Right renal cortex interstitium (tissue), 3 donors: ENCODE measurements at places on chromosomes 4 and X. TPM values are rescaled to one million over a fixed set of nuclear protein-coding genes. Genes with fewer than 3 reads are reported as not detected.

The VCX gene
- not detected for polyA plus RNA-seq

The GASK1B gene
- polyA plus RNA-seq, result 36.8 TPM

GRCh38 chr4:165369522-165369921 lies 9.3 kb upstream of the CPE start:
- DNase-seq, result no peak

The ALAS2 gene
- polyA plus RNA-seq, result 23.3 TPM

The GRID2 gene
- polyA plus RNA-seq, result 7.5 TPM

The TMPRSS11A gene
- not detected for polyA plus RNA-seq

GRCh38 chr4:10192331-10192730 lies 75.7 kb upstream of the WDR1 start:
- DNase-seq, result no peak

The MAMLD1 gene
- polyA plus RNA-seq, result 5.2 TPM

The NDP gene
- 3.6 TPM for polyA plus RNA-seq

DNA sequence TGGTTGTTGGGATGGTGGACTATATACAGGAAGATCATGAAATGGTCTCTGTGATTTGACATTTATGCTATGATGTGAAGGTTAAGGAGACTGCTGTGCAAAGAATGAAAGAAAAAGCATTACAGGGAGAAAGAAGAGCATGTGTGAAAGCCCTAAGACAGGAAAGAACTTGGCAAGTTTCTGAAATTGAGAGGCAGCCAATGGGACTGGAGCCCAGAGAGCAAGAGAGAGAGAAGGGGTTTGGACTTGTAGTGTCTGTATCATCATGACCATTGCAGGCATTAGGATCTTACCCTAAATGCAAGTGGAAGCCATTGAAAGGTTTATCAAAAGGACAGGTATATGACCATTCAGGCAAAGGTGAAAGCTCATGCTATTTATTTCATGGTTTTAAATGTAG lies 147.1 kb downstream of the NAA11 start:
- DNase-seq, result no peak

DNA sequence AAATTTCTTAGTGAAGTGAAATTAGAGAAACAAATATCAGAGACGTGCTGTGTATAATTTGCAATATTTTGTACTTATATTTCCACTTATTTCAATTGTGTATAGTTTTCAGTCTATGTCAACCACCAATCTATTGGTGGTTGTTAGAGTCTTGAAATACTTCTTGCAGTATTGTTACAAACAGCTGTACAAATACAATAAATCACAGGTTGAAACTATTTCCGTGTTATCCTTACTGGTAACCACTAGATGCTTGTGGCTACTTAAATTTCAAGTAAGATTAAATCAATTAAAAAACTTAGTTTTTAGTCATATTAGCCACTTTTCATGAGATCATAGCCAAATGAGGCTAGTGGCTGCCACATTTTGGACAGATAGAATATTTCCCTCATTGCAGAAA lies 520.5 kb downstream of the GBA3 start:
- no peak for DNase-seq

The GPR82 gene
- polyA plus RNA-seq, result 0.19 TPM

- DNase-seq, result no peak
Observed at GRCh38 chr4:165489786-165490185, 111.0 kb downstream of the CPE start.

GRCh38 chr4:10688846-10689245 lies 4.3 kb upstream of the CLNK start:
- no peak for DNase-seq

The UGT2B17 gene
- not detected for polyA plus RNA-seq

The FAM47A gene
- not detected for polyA plus RNA-seq

The BTC gene
- 6.2 TPM for polyA plus RNA-seq

DNA sequence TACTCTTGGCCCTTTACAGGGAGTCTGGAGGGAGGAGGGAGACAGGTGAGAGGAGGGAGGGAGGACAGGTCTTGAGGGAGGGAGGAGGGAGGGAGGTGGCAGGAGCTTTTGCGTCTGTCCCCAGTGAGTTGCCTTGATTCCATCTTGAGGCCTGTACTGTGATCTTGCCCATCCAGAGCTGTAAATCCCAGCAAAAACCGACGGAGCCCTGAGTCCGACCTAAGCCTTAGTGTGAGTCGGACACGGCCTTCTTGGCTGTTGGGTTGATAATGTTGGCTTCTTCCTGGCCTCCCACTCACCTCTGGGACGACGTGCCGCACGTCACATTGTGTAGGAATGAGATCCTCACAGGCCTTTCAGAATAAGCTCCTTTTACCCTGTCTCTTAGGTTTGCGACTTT lies 72.5 kb downstream of the RGS12 start:
- DNase-seq, result no peak

DNA sequence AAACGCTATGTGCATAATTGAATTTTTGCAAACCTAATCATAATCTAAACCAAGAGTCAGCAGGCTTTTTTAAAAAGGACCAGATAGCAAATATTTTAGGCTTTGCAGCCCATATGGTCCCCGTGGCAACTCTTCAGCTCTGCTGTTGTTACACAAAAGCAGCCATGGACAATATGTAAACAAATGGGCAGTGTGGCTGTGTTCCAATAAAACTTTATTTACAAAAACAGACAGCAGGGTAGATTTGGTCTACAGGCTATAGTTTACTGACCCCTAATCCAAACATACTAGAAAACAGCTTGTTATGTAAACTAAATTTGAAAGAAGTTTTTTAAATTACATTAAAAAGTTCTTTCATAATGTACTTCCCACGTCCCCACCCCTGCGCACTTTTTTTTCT lies 53.1 kb downstream of the FUNDC1 start:
- no peak for DNase-seq

The ASB12 gene
- 0.61 TPM for polyA plus RNA-seq

- DNase-seq, result no peak
Observed at GRCh38 chr4:147101678-147102077, 156.0 kb upstream of the TTC29 start.

- no peak for DNase-seq
Observed at GRCh38 chr4:112645541-112646329, 8.8 kb downstream of the LARP7 start.

DNA sequence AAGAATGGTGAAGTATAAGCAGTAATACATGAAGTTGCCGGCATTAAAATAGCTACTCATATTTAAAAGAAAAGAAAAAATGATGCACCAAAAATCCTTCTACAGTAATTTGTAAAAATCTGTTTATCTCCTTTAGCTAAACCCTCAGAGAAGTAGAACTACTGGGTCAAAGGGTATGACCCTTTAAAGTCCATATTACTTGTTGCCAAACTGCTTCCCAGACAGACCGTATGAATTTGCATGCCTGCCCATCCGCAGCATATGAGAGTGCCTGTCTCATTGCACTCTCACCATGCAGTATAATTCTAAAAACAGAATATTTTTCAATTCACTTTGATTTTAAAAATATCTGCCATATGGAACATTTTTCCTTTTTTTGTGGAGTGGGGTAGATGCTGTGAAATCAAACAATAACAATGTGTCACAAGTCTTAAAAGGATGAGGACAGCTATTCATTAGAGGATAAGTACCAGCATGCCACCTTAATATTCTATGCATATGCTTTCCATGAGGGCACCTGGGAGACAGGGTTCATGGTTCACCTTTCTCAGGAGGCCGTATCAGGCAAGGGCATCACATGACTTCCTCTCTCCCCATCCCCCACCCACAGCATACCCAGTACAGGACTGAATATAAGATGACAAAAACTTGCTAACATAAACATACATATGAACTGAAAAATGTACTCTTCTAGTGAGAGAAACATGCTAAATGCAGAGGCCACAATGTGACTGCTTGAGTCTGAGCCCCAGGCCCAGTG lies 17.8 kb downstream of the ZDHHC9 start:
- no peak for DNase-seq

DNA sequence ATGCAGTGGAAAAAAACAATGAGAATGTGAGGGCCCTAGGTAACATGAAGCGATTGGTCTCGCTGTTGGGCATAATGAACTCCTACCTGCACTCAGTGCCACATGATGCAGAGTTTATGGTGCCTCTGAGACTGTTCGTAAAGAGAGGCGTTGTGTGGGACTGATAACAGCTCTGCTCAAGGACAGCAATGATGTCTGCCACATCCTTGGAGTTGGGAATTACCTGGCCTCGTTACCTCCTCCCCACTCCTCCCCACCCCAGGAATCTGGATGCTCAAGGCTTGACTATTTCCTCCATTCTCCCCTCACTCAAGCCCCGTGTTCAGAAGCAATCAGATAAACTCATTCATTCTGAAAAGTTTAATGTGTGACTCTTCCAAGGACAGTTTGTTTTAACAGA lies 148.0 kb upstream of the JADE1 start:
- DNase-seq, result no peak

The CFAP47 gene
- 0.52 TPM for polyA plus RNA-seq

DNA sequence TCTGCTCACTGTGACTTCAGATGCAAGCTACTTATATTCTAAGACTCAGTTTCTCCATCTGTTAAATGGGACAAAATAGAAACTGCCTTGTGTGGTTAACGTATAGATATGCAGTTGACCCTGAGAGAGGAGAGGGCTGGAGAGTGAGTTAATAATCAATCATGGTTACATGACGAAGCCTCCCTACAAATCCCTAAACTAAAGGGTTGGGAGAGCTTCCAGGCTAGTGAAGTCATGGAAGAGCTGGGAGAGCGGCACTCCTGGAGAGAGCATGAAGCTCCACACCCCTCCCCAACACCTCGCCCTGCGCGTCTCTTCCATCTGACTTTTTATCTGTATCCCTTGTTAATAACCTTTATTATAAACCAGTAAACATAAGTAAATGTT lies 138.5 kb upstream of the FAM9B start:
- DNase-seq, result no peak

- DNase-seq, result no peak
Observed at GRCh38 chr4:72805284-72805683, 236.3 kb upstream of the ADAMTS3 start.

The SOD3 gene
- polyA plus RNA-seq, result 9.8 TPM

DNA sequence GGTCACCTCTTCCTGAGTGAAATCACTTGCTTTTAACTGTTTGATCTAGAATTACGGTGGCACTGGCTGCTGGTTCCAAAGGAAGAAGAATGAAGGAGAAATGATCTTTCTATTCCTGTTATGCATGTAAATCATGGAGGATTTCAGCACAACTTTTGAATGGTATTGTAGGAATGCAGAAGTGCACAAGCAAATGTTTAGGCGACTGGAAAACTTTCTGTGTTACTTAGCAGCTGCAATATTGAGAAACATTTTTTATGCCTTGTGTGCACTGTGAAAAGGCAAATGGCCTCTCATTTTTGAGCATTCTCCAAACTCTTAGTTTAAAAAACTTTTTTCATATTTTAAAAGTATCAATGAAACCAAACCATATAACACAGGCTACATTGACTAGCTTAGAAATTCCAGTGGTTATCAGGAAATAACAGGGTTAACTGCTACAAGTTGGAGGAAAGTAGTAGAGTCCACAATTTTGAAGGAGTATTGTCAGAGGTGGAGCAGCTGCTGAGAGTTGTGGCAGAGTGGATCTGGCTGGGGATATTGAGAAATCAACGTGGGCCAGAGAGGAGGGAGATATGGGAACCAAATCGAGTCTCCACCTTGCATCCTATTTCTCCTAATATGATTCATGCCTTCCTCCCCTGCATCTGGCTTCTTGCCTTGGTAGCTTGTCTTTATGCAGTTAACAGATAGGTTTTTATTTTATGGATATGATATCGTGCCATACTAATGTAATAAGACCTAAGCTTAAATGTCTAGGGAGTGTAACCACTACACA lies 32.0 kb upstream of the FHL1 start:
- DNase-seq, result no peak

The GLRA3 gene
- polyA plus RNA-seq, result 0.07 TPM

- DNase-seq, result no peak
Observed at GRCh38 chr4:138233313-138234034, 8.7 kb downstream of the SLC7A11 start.

The HEPH gene
- 53.5 TPM for polyA plus RNA-seq

GRCh38 chr4:38562751-38563198 lies 101.2 kb upstream of the KLF3 start:
- DNase-seq, result no peak

DNA sequence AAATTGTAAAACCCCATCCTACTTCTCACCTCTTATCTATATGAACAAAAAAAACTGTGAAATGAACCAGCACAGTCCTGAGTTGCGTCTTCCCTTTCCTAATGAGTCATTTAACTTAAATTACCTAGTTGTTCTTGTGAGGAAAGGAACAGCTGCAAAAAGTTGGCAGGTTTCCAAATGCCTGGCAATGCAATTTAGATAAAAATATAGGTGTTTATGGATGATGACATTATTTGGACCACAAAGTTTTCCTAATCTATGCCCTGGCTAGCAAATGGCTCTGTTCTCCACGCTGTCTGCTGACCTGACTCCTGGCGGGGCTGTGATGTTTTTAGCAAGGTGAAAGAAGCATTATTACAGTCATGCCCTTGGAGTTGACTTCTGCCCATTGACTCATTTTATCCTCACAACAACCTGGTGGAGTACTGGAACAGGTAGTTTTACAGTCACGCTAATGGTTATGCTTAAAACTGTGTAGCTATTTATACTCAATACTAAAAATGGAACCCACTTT lies 29.8 kb upstream of the RELL1 start:
- no peak for DNase-seq

GRCh38 chr4:3491681-3492405 lies 28.7 kb downstream of the DOK7 start:
- DNase-seq, result no peak

- DNase-seq, result no peak
Observed at GRCh38 chr4:189069772-189070171, 870.9 kb upstream of the FRG1 start.

The UGT2A2 gene
- polyA plus RNA-seq, result not detected

- no peak for DNase-seq
Observed at GRCh38 chr4:1333256-1333655, 13.8 kb upstream of the UVSSA start.

The HSFX3 gene
- not detected for polyA plus RNA-seq

The GPR78 gene
- 0.62 TPM for polyA plus RNA-seq

GRCh38 chr4:174230680-174231079 lies 52.8 kb downstream of the FBXO8 start:
- DNase-seq, result no peak

The PTPN13 gene
- polyA plus RNA-seq, result 161 TPM

DNA sequence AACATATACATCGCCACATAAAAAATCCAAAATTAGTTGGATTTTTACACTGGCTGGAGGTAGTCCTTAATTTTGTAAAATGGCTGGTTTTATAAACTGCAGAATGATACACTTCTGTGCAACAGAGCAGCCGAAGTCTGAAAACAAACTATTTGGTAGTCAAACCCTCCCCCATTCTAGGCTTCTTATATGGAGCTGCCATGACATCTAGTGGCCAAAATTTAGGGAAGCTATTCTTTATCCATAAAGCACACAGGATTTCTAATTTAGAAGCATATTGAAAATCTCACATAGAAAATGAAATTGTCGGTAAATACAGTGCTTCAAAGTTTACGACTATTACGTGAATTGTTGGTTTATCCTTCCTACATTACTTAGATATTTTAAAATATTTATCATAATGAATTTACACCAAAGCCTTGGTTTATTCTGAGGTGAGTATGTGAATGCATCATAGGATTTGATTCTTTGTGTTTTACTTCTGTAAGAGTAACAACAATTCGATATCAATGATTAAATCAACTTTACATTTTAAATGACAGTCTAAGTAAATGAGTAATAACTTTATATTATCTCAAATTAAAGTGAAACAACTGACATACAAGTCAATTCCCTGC lies 113.4 kb upstream of the FAM241A start:
- DNase-seq, result peak; percentile 41
